Stimulated activated CD8-positive, alpha-beta memory T cell treated with anti-CD3 and anti-CD28 coated beads, Interleukin-2, amount 100 ng/mL, for 48 hours (primary cell): ENCODE measurements at places on chromosomes 7 and 10.
A peak's percentile ranks its signal among the peaks of the same experiment; 100 is the strongest.

DNA sequence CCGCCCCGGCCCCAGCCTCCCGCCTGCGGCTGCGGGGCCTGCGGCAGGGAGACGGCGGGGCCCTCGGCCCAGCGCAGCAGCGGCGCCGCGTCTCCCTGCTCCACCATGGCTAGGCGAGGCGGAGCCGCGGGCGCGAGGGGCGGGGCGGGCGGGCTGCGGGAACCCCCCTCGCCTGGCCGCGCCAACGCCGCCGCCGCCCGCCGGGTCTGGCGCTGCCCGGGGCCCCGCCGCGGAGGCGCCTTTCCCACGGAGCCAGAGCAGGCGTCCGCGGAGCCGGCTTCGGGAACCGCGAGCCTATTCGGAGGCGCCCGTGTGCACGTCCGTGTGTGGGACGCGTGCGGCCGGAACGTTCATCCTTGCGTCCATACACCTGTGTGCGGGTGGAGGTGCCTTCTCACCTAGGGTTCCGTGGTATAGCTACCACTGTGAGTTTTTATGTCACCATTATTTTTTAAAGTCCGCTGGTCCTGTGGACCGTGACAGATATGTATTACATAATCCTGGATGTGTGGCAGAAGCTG lies at the start of gene DENND11:
Gene DENND11, minus strand, starts transcription at position 120 of the 521 bp plus-strand sequence. Its CDS starts 13 bp downstream, at position 107.
- DNase-seq = peak; percentile 23

DNA sequence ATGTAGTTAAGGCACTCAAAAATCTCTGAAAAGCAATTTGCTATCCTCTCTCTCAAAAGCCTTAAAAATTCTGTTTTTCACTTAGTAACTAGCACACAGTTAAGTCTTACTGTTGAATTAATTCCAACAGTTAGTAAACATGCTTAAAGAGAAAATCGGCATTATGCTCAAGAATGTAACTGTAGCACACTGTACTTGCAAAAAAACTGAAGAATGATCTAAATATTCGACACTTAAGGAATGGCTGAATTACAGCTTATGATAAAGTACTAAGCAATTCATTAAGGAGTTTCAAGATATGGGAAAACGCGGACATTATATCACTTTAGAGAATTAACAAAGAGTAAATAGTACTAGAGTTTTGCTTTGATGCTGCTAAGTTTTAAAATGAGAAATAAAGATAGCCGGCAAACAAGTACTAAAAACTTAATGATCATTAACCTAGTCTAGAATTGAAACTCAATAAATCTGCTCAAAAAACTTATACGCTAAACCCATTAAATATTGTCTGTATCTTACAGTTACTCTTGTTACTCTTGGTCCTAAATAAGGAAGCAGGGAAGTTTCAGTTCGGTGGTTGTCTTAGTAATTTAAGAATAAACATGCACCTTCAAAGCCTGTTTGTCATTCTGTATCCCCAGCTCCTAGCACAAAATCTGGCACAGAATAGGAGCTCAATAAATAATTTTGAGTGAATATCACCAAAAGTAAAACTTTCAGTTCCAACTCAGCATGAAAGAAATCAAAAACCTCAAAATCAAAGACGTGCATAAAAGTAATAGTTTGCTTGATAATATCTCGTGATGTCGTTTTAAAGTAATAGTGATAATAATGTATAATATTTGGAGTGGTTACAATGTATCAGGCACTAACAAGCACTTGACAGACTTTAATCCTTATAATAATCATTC lies 1.2 kb downstream of the TRDMT1 start:
- DNase-seq = no peak

GRCh38 chr7:41054960-41055661 lies 647.8 kb downstream of the INHBA start:
- DNase-seq = no peak

DNA sequence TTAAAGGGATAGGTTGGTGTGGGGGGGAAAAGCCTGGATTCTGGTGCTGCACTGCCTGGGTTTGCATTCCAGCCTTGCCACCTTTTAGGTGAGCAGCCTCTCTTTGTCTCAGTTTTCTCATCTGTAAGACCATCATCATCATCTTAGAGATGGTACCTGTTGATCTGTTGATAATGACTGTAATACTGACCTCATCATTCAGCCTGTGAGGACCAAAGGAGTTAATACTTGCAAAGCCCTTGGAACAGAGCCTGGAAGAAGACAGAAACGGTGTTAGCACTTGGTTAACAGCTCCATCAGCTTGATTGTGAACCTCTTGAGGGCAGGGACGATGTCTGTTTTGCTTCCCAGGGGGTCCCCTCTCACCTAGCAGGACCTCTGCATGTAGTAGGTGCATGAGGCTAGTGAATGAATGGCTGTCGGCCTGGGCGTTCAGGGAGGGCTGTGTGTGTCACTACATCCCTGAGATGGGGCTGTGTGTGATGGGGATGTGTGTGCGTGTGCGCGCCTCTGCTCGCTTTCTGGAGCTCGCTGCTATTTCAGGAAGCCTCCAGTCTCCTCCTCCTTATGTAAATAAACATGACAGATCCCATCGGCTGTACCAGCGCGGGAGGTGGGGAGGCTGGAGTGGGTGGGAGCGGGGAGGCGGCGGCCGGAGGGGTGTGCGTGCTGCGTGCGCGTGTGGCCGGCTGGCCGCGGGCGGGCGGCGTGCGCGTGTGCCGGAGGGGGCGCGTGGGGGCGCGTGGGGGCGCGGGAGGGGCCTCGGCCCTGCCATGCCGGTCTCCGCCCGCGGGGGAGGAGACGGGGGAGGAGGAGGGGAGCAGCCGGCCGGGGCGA lies 61.2 kb downstream of the NEURL1 start:
- DNase-seq = no peak

DNA sequence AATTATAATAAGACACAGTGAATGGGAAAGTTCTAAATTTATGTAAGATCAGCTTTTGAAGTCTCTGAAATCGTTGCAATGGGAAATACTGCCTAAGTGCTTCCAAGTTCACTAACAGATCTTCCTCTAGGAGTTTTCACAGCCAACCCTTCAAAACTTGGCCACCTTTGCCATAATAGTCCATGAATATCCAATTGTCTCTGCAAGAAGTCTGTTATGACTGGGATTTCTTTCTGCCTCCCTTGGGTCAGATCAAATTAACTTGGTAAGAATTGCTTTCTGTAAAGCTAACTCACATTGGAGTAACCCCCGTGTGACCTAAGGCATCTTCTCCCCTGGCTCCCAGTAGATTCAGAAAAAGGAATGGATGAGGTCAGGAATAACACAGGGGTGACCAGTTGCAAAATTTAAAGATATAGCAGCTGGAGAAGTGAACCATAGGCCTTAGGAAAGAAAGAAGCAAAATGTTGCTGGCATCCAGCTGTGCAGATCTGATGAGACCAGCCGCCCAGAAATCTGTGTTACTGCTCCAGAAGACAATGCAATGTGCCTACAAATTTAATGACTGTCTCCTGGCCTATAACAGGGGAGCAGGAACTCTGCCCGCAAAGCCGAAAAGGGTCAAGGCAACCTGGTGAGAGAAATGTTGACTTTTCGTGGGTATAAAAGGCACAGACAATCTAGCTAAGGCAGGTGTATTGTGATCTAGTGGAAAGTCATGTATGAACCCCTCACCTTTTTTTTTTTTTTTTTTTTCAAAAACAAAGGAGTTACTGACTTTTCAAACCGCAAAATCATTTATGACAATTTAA lies 7.5 kb upstream of the OPTN start:
- no peak for DNase-seq
